ENCODE measurements at places on chromosomes 1 and 21.

- no peak for DNase-seq
Observed at GRCh38 chr1:82867781-82868180, 1067.0 kb downstream of the ADGRL2 start.

- DNase-seq: no peak
Observed at GRCh38 chr21:42282715-42283114, 32.5 kb downstream of the TFF3 start.

DNA sequence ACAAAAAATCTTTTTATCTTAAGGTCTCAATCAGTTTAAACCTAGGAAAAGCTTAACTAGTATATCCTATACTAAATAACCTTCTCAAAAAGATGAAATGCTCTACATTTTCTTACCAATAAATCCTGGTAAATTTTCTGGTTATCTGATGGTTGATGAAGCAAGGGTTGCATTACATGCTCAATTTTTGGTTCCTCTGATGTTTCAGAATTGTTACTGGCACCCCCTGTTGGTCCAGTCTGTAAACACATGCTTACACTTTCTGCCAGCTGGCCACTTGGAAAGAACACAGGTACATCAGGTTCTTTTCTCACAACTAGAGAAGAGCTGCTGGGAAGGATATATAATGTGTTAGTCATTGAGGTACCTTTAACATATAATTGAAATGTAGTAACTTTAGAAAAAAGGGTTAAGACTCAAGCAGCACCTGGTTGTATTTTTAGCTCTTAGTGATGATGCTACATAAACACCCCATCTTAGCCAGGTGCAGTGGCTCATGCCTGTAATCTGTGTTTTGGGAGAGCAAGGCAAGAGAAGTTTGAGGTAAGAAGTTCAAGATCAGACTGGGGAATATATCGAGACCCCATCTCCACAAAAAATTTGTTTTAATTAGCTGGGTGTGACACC, 30.9 kb upstream of the TAL1 start:
- peak; percentile 83 for DNase-seq

GRCh38 chr21:29104239-29104708, 26.2 kb upstream of the MAP3K7CL start:
- no peak for DNase-seq

- DNase-seq: no peak
Observed at GRCh38 chr1:234881893-234882771, 246.5 kb downstream of the TOMM20 start.

DNA sequence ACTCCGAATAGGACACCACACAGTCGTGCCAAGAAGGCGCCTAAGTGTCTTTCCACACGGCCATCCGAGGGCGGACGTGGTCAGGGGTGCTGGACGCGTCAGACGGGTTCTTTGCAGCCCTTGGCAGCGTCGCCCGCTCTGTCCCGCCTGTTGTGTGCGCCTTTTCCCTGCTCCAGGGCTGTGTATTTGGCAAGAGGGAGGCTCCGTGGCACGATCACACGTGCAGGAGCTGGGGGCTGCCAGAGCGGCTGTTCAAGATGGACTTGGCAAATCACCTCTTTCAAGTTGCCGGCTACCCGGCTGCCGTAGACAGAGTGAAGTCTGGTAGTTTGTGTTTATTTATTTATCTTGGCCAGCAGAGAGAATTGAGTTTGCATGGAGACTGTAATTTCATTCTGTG, 31.9 kb downstream of the PRKCZ start:
- no peak for DNase-seq

DNA sequence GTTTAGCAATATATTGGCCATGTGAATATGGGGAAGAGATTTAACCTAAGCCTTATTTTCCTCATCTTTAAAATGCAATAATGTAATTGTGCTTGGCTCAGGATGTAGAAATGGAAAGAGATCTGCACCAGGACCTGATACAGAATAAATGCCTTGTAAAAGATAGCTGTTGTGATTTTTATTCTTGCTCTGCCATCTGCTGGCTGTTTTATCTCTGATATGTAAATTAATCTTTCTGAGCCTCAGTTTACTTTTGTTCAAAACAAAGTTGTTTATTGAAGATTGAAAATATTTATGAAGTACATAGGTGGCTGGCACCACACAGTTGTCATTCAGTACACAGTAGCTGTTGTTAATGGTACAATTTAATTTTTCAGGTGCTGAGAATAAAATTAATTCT, 21.9 kb downstream of the ZYG11B start:
- DNase-seq: no peak

GRCh38 chr1:11575553-11575952, 78.7 kb downstream of the FBXO2 start:
- no peak for DNase-seq

DNA sequence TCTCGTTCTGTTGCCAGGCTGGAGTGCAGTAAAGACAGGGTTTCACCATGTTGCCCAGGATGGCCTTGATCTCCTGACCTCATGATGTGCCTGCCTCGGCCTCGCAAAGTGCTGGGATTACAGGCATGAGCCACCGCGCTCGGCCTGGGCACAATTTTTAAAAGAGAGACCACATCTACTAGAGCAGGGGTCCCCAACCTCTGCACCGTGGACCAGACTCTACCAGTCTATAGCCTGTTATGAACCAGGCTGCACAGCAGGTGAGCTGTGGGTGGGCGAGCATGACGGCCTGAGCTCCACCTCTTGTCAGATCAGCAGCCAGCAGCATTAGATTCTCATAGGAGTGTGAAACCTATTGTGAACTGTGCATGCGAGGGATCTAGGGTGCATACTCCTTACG, 20.8 kb downstream of the TNNT2 start:
- DNase-seq: no peak

DNA sequence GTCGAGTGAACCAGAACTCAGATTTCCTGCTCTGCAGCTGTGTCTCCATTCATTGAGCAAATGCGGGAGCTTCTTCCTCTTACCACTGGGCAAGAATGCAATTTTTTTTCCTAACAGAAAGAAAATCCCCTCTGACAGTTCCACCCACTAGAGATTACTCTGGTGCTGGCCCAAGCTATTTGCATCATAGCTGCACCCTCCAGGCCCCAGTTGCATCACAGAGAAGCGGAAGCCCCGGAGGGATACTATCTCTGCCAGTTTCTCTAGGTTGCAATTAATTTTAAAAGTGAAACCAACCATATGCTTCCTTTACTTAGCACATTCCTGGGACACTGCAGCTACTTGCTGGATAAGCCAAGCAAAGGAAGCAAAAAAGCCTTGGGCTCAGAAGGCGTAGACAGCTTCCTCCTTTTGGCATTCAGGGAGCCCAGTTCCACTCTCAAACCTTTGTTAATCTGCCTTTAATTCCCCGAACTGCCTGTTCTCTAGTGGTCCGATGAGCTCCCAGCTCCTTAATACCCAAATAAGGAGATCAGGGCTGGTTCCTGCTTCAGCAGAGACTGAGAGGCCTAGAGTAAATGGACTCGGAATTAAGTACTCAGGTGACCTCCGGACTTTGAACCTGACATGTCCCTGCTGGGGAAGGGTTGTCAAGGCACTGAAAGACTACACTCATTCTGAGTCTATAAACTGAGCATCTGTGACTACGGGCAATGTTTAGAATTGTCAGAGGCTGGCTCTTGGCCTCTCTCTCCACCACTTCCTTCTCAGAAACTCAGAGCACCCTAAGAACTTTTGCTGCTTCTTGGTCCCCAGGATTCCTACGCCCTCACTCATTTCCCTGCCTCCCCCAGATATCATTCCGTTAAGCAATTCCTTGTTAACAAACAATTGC, 72.5 kb upstream of the TNFSF18 start:
- DNase-seq: peak; percentile 22

GRCh38 chr1:77562596-77563150, 119.8 kb downstream of the ZZZ3 start:
- no peak for DNase-seq

DNA sequence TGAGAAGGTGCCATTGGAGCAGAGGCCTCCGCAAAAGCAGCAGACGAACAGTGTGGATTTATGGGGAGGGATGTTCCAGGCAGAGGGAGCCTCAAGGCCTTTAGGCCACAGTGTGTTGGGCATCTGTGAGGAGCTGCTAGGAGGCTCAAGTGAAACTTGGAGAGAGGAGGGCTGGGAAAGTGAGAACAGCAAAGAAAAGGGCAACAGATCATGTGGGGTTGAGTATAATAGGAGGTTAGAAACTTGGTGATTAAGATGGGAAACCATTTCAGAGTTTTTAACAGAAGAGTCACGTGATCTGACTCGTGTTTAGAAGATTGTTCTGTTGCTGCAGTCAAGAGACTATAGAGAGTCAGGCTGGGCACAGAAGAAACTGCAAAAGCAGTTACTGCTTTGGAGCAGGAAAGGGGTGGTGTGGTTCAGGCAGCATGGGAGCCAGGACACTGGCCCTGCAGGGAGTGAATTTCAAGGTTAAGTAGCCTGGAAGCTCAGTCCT, 277.0 kb downstream of the DISC1 start:
- no peak for DNase-seq

DNA sequence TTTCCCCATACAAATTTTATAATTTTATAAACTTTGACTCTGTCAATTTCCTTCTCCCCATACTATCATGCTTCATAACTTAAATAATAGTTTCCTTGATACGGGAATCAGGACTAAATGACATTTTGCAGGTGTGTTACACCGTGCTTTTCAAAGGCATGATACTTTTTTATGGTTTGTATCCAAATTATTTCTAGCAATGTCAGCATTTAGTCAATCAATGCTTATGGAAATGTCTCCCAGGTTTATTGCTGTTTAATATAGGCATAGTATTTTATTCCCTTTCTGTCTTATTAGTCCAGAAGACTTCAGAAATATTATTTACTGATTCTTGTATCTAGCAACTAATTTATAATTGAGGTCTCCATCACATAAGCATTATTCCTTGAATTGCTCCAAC, 23.4 kb downstream of the DRAM2 start:
- DNase-seq: no peak

DNA sequence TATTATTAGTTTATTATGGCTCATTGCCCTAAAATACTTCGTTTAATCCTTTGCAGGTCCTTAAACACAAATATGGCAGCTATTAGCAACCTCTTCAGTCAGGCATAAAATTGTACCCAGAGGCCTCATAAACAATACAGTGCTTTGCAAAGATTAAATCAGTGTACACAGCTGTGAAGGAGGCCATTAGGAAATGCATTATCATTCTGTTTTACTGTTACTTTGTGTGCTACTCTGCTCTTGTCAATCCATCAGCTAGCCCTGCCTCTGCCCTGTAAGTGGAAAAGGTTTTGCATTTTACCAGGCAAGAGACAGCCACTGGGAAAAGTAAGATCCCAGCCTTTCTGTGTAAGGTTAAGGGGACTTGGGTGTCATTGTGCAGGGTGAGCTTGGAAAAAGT, 415.7 kb upstream of the DAB1 start:
- no peak for DNase-seq

DNA sequence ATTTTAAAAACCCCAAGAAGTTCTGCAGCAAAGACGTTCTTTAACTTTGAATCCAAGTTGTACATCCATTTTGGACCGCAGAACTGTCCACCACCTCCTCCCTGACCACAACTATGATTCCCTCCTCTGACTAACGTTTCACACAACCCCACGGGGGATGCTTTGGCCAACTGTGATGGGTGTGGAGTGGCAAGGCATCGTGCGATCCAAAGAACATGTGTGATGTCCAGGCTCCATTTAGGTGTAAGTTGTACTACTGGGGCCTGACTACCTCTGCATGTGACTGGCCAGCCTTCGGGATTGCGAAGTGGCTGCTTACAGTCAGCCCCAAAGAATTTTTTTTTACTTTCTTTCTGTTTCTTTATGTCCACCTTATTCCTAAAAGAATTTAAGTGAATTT, 6.7 kb downstream of the KCNJ15 start:
- DNase-seq: no peak

- DNase-seq: peak; percentile 61
Observed at GRCh38 chr1:36306210-36306901, at the start of gene SH3D21. SH3D21 (plus strand) TSS chr1:36306368; CDS start chr1:36306421, 53 bp downstream.

GRCh38 chr21:22019766-22020165, 1021.6 kb downstream of the NCAM2 start:
- DNase-seq: no peak

DNA sequence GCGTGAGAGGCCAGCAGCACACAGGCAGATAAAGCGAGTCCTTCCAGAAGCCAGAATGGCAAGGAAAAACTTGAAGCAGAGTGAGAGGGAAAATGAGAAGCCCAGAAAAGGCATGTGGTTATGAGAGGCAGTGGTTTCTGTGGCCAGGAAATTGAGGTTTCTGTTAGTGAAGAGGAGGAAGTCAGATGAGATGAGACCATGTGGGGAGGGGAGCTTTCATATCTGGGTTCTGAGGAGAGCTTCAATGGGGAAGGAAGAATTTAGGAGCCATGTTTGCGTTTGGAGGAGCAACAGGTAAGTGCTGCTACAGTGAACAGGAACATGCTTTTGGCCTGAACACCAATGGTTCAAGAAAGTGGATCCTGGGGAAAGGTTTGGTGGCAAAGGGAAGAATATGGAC, 6.1 kb upstream of the CD1A start:
- peak; percentile 34 for DNase-seq

DNA sequence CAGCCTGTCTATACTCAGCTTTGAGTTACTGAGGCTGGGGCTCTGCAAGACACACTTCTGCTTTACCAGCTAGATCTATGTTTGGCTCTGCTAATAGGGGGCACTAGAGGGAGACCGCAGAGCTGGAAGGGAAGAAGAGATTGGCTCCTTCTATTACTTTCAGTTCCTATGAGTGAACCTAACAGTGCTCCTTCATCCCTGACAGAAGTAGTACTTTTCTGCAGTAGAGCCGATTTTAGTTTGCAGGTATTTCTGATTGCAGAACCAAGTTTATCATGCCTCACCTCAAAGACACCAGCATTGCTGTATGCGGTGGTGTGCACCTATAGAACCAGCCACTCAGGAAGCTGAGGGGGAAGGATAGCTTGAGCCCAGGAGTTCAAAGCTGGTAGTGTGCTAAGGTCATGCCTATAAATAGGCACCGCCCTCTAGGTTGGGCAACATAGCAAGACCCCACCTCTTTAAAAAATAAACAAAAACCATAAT, 5.7 kb upstream of the ZDHHC18 start:
- DNase-seq: peak; percentile 48

GRCh38 chr21:44712203-44713028, 1.0 kb upstream of the TSPEAR start:
- DNase-seq: no peak

DNA sequence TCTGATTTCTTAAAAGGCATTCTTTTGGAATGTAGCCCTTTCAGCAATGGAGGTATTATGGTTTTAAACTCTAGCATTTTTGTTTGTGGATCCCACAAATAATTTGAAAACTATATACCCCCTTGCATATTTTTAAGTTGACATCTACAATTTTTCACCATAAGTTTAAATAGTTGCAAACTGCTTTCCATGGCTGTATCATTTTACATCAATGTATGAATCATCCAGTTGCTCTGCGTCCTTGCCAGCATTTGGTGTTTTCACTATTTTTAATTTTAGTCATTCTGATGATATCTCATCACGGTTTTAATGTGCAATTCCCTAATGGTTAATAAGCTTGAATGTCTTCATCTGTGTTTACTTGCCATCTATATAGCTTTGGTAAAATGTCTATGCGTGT, 20.7 kb downstream of the DIPK1A start:
- no peak for DNase-seq

GRCh38 chr1:12458571-12458970, 159.4 kb downstream of the DHRS3 start:
- DNase-seq: no peak

- no peak for DNase-seq
Observed at GRCh38 chr1:10606064-10606463, 131.3 kb downstream of the PEX14 start.

- no peak for DNase-seq
Observed at GRCh38 chr1:206939841-206940587, 6.3 kb downstream of the PIGR start.

GRCh38 chr1:181514298-181515290, 31.3 kb downstream of the CACNA1E start:
- no peak for DNase-seq
